Motor neuron (in vitro differentiated cells): ENCODE measurements at places on chromosomes 2 and 18. TPM values are rescaled to one million over a fixed set of nuclear protein-coding genes. Genes with fewer than 3 reads are reported as not detected.
A peak's percentile ranks its signal among the peaks of the same experiment; 100 is the strongest.

- peak; percentile 0 for ATAC-seq
These were observed 1.1 kb upstream of the SEH1L start for GRCh38 chr18:12946549-12947284.

DNA sequence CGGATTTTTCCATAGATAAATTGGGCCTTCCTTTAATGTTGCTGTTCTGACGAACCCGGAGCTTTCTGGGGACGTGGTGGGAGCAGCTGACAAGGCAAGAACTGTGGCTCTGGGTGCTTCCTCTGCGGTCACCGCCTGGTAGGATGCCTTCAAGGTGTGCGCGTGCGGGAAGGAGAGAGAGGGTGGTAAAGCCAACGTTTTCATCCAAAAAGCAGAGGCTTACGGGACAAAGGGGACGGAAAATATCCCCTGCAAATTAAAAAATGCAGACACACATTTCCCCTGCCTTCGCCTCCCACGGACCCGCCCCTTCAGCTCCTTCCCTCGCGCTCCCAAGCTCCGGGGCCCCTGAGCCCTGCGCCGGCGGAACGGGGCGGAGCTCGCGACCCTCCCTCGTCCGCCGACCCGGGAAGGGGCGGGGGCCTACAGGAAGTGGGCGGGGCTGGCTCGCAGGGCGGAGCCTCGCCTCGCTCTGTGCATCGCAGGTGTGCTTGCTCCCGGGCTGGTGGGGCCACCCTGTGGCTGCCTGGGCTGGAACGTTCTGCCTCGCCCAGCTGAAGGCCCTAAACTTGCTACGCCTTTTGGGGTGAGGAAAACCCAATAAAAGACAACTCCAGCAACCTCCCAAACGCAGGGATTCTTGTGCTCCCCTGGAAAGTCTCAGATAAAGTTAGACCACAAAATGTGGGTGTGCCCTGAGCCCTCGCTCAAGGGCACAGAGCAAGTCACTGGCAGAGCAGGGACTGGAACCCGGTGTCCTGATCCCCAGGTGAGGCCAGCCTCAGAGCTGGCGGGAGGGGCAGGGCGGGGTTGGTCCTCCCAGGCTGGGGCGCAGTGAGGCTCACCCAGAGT lies 25.4 kb upstream of the SLC66A3 start:
- no peak for ATAC-seq

- no peak for ATAC-seq
These were observed 44.9 kb downstream of the ANKMY1 start for GRCh38 chr2:240512666-240513535.

- ATAC-seq = no peak
These were observed 23.3 kb downstream of the ERCC3 start for GRCh38 chr2:127270663-127271062.

DNA sequence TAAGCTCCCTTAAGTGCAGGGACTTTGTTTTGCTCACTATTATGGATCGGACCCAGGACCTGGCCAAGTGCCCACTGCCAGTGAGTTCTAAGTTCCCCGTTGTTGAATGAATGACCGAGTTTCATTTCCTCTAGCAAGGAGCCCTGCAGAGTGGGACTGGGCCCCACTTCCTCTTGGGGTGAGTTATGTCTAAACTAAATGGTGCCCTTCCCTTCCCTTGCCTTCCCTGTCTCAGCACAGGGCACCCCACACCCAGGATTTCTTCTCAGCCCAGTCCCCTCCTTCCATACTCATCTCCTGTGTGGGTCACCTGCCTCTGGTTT lies 195.3 kb upstream of the HS6ST1 start:
- no peak for ATAC-seq

DNA sequence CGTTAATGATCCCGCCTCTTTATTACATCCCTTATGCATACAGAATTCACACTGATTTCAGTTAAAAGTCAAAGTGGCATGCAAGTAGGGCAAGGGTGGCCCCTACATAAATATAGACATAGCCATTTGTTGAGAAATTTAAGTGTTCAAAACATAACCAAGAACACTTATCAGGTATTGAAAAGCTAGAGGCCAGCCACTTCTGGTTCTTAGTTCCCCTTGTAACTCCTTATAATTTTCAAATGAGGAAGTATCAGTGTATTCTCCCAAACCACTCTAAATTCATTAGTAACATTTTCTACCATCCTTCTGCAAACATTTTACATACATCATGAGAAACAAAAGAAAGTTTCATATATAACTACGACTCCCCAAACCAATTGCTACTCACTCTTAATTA lies 5.8 kb upstream of the ARL5A start:
- no peak for ATAC-seq

DNA sequence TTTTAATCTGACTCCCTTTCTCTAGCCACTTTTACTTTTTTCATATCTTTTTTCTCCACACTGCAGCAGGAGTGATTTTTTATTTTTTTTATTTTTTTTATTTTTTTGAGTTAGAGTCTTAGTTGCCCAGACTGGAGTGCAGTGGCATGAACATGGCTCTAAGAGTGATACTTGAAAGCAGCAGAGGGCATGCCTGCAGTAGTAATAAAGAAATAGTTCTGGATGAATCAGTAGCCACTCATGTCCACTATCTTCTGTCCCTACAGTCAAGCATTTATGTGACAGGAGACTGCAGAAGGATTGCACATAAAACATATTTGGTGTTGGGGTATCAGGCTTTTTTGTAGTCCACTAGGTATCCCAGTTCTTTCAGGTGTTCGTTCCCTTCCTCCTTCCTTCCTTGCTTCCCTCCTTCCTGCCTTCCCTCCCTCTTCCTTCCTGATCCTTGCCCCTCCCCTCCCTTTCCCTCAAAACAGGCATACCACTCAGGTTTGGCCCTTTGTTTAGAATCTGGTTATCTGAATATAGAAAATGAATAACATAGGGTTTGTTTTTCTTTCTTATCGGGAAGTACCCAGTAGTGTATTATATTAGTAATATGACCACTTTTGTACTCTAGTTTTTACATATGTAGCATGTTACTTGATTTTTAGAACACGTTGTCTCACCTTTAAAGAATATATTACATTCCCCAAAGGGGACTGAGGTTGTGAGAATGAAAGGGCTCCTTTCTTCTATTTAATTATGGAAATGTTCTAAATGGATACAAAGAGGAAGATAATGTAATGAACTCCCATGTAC lies 23.5 kb downstream of the MIB1 start:
- no peak for ATAC-seq

- ATAC-seq = no peak
These were observed 28.0 kb upstream of the PMAIP1 start for GRCh38 chr18:59871711-59872362.

GRCh38 chr2:210555555-210555954 lies 844 bp upstream of the CPS1 start:
- no peak for ATAC-seq

GRCh38 chr2:213251618-213252017 lies 32.6 kb upstream of the SPAG16 start:
- peak; percentile 81 for ATAC-seq

- no peak for ATAC-seq
These were observed 129.7 kb upstream of the OSR1 start for GRCh38 chr2:19488009-19488691.

DNA sequence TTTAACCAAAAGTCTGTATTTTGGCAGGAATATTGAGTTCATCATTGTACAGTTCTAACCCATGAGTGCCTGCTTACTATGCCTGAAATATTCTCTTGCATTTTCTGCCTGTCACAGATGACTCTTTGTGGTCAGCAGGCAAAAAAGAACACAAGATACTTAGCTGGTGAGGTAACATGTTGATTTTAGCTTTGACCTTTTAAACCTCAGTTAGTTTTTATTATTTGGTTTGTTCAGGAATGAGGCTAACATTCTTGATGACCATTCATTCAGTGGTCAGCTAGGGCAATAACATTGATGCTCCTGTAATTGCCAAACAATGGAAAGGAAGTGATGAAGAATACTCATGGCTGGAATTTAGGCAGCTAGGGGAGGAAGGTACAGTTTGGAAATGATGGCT lies 491.2 kb downstream of the PIK3C3 start:
- peak; percentile 32 for ATAC-seq

Gene TLX2
- 0.45 and 0.77 TPM in 2 replicates for total RNA-seq

Gene SEPTIN2
- 261 and 263 TPM in 2 replicates for total RNA-seq

Gene PDE1A
- total RNA-seq = 0.43 and 1.2 TPM in 2 replicates

Gene GDF7
- 4.7 and 5.7 TPM in 2 replicates for total RNA-seq

Gene GAD1
- 18.7 and 18.9 TPM in 2 replicates for total RNA-seq
